KG1 (cell line): ENCODE measurements at places on chromosomes 3 and 15.

- DNase-seq, result no peak
Measured at GRCh38 chr3:49006408-49007067, 653 bp upstream of the WDR6 start.

DNA sequence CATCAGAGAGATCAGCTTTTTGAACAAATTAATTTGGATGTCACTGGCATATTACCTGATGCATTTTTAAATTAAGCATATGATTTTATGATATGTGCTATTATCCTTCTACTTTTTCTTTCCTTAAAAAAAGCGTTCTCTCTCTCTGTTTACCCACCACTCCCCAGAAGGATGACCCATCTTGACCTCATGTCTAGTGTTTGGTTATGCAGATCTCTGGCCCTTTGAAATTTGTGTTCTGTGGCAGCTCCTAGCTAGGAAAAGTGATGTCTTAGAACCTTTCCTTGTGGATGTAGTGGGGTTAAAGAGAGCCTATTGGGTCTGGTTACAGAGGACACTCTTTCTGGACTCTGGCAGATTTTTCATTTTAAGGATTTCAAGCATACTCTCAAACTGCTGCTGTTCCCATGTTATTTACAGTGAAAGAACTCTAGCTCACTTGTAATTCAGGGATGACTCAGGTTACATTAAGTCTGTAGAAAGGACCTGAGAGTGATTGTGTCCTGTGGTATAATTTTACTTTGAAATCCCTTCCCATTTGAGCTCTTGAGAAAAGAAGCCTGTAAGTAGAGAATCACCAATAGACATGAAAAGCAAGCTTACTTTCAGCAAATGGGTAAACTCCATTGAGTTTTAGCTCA lies 23.8 kb downstream of the ARHGEF26 start:
- no peak for DNase-seq

GRCh38 chr15:93644595-93644994 lies 555.6 kb upstream of the RGMA start:
- no peak for DNase-seq

DNA sequence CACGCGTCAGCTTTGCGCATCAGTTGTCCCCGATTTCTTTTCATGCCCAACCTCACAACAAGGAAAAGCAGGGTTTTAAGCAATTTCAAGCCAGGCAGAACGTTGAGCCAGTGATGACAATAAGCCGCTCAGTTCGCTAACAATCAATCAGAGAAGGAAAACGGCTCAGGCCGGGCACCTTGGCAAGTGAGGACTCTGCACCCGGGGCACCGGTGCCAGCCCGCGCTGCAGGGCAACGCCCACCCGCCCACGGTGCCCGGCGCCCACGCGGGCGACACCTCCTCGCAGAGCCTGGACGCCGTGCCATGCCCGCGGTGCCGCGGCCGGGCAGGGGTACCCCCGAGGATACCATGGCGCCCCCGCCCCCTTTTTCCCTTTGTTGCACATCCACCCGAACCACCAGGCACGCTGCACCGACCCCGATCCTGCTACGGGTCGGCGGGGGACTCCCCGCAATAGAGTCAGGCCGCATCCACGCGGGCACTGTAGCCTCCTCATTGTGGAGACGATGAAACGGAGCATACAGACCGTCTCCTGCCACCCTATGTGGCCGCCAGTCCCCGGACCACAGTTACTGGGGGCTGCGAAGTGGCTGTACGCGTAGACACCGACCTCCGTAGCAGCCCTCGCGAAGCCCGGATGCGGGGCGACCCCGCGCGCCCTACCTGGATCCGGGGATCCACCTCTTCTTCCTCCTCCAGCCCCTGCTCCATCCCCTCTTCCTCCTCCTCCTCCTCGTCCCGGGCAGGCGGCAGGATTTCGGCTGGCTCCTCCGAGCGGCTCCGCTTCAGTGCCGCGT lies 581 bp downstream of the SH3BP5 start:
- DNase-seq, result peak; percentile 18

DNA sequence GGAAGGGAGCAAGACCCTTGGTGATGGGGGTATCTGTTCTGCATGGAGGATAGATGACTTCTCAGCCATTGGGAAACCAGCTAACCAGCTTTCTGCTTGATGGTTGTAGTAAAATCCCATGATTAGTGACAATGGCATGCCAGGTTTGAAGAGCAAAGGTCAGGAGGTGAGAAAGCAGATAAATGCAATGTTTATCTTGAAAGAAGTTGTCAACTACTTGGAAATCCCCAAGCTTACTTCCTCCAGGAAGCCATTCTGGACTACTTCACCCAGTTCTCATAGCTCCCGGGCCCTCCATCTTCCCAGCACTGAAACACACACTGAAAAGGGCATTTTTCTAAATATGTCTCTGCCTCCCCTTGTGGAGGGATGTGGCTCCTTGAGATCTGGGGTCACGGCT lies 51.3 kb downstream of the SMAD3 start:
- DNase-seq, result no peak

DNA sequence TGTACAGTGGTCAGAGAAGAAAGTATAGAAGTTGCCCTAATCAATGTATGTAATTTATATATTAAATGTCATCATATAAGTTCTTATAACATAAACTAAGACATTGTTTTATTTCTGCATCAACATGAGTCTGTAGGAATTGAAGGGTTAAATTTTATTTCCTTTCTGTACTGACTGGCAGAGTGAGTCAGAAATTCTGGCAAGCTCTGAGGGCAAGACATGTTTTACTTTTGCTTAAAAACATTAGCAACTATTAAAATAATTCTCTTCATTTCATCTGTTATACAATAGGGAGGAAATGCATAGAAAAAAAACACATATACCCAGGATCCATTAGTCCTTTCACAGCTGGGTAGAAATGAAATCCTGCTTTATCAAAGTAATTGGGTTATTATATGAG lies 171.4 kb upstream of the ALCAM start:
- DNase-seq, result no peak

- DNase-seq, result no peak
Measured at GRCh38 chr3:67870477-67870876, 216.1 kb upstream of the SUCLG2 start.

DNA sequence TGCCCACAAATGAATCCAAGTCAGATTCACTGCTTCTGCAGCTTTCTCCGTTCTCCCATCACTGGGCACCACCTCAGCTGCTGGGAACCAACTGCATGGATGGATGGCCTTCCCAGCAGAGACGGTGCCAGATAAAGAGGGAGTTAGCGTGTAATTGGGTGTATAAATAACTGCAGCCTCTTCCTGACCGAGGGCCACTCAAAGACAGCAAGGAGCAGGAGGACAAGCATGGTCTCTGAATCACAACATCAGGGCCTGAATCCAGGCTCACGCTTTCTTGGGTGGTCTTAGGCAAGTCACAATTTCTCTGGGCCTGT lies 31.7 kb downstream of the TSPAN3 start:
- DNase-seq, result no peak

GRCh38 chr3:23895181-23895580 lies 21.6 kb downstream of the NKIRAS1 start:
- DNase-seq, result no peak

- DNase-seq, result no peak
Measured at GRCh38 chr3:133472242-133472641, 72.4 kb downstream of the BFSP2 start.

GRCh38 chr3:115325539-115325938 lies 178.5 kb upstream of the ZBTB20 start:
- DNase-seq, result no peak

DNA sequence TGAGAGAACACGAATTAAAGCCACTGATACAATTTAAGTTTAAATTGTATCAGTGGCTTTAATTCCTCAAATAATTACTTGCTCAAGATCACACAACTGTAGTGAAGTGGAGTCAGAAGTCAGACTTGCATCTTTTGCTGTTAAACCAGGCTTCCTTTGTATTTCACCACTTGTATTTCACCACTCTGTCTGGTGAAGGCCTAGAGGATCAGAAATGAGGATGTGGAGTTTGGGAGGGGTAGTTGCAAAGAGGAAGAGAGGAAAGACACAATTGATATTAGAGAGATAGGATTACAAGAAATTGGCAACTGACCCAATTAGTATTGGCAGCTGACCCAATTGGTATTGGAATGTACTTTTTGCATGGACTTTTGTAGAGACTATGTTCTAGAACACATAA lies 288.1 kb upstream of the GPR149 start:
- no peak for DNase-seq

DNA sequence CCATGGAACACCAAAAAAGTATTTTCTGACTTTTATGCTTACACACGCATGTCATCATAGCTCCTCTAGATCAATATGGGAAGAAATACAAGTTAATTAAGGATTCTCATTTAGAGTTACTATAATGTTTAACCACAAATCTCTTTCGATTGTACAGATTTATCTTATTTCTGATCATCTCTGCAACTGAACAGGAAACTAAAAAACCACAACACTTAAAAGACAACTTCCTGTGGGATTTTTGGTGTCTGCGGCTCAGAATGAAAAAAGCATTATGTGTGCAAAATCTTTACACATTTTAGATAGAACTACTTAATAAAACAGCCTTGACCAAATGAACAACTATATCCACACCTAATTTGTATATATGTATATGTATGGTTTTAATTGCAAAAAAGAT lies 3.0 kb upstream of the TJP1 start:
- peak; percentile 9 for DNase-seq

- peak; percentile 42 for DNase-seq
Measured at GRCh38 chr3:179321668-179322285, 1.1 kb upstream of the ZNF639 start.

- DNase-seq, result no peak
Measured at GRCh38 chr15:69595009-69595791, 142.6 kb downstream of the RPLP1 start.

DNA sequence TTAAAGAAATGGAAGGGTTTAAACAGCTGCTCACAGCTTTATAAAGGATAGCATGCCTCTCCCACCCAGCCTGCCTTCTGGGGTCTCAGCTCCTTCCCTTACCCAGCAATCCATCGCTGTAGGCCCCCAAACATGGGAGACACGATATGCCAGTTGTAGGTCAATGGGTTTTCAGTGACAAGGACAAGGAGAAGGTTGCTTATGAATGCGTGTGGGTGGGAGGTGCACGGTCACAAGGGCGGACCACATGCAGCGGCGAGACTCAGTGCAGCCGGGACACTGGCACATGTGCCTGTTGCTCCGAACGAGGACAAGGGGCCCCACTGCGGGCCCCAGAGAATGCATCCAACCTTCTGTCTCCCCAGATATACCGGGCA lies 67.0 kb downstream of the MGLL start:
- DNase-seq, result no peak

DNA sequence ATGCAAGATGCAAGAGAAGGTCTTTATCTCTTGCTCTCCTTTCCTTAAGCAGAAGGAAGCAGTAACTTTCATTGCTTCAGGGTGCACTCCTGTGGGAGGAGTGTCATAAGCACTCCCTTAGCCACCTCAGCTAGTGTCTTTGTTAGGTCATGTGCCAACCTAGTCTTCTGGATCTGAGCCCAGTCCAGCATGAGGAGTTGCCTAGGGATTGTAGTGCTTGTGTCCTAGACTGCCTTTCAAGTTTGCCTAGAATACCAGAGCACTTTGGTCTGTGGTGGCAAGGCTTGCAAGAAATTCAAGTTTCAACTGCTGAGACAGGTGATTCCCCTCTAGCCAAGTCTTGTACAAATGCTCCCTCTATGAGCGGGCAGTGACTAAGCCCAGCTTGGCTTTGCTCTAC lies 633.6 kb downstream of the ZNF385D start:
- DNase-seq, result no peak

DNA sequence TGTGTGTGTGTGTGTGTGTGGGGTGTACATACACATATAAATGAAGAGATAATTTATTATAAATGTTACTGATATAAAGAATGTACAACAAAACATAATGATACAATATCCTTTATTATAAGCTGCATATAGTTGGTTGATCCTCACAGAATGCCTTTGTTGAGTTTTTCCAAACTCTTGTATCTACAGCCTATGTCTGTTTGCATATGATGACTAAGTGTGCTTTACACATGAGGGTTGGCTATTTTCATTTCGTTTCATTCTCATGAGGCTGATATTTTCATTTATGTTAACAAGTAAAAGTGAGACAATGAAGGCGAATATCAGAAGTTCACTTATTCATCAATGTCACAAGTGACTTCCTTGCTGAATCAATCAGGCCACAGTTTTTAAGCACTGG lies 45.1 kb downstream of the TM2D3 start:
- no peak for DNase-seq

- no peak for DNase-seq
Measured at GRCh38 chr3:46690798-46691197, 2.7 kb downstream of the ALS2CL start.

DNA sequence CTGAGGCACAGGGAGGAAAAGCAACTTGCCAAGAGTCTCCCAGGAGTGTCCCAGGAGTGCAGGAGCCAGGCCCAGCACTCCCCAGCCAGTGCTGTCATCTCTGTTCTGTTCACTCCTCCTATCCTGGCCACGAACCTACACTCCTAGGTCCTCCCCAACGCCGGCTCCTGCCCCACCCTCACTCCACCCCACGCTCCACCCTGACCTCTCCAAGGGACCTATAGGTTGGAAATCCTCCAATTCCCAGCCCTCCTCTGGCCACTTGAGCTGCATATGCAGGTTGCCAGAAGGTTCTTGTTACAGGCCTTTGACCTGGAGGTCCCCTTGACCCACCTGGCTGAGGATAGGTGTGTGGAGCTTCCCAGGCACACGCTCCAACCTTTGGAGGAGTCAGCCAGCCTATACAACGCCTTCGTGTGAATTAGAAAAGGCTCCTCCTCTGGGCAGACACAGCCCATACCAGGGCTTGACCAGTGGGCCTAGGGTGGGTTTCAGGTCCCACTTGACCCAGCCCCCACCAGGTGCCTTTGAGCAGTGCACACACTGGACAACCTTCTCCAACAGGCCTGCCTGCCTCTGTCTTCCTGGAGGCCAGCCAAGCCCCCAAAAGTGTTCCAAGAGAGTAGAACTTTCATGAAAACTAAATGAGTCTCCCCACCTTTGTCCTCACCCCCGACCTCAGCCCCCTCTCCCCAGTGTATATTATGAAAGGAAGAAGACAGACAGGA lies 167.2 kb upstream of the TLE3 start:
- DNase-seq, result no peak

- no peak for DNase-seq
Measured at GRCh38 chr15:56933410-56933809, 15.0 kb downstream of the TCF12 start.

DNA sequence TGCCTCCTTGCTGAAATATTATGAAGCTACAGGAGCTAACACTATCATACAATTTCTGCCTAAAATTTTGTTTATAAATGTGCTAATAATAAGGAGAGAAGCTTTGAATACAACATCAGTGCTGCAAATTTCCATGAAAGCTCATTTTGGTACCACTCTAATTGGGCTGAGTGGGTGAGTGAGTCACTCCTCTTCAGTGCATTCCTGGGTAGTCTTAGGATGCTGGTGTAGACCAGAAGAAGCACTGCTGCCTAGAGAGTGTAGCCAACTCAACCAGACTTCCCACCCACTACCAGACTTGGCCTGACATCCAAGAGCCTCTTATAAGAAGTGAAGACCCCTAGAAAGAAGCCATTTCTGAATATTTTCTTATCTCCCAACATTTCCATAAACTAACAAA lies 32.5 kb upstream of the CCDC54 start:
- DNase-seq, result no peak

DNA sequence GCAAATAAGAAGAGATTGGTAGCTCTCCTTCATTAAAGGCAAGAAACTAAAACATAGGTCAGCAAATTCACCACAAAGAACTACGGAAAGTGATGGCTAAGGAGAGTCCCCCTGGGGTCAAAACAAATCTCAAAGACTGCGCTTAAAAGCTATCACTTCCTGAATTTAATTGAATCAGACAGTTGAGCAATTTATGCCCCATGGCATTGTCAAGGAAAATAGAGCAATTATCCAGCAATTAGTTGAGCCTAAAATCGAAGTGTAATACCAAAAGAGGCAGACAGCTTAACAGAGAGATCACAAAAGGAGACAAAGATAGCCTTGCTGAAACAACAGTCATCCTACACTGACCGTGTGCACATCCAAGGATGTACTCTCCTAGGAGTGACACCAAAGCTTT lies 74.4 kb upstream of the SCN10A start:
- DNase-seq, result no peak
